ENCODE measurements at places on chromosomes 5 and 9. TPM values are rescaled to one million over a fixed set of nuclear protein-coding genes. Genes with fewer than 3 reads are reported as not detected.

Gene FOXI1
- total RNA-seq, result not detected

Gene SLC34A3
- not detected for total RNA-seq

Gene MYO10
- 15.6 TPM for total RNA-seq

Gene TPPP
- total RNA-seq, result 0.17 TPM

Gene BTNL3
- not detected for total RNA-seq

Gene HEMGN
- not detected for total RNA-seq

Gene GLRA1
- not detected for total RNA-seq

Gene HRH2
- total RNA-seq, result 0.17 TPM

Gene SPATA31A3
- not detected for total RNA-seq

Gene SHOC1
- under 0.01 TPM for total RNA-seq

Gene SLC6A19
- total RNA-seq, result not detected

Gene TLE1
- 35.1 TPM for total RNA-seq

Gene TMEM252
- total RNA-seq, result not detected

Gene DBH
- total RNA-seq, result not detected

Gene PELO
- total RNA-seq, result 19.5 TPM

Gene DND1
- total RNA-seq, result 0.15 TPM

Gene OR1J2
- not detected for total RNA-seq

Gene BAAT
- under 0.01 TPM for total RNA-seq

Gene MAMDC4
- 2.5 TPM for total RNA-seq

Gene KIF24
- total RNA-seq, result 3.7 TPM

Gene MYOT
- total RNA-seq, result not detected

Gene ARHGEF28
- total RNA-seq, result 9.2 TPM

Gene PRR16
- total RNA-seq, result 23.9 TPM

Gene COL5A1
- 74.3 TPM for total RNA-seq

Gene CDH18
- total RNA-seq, result 0.34 TPM

Gene ZNF483
- 0.17 TPM for total RNA-seq

Gene IL33
- 0.15 TPM for total RNA-seq

Gene ZFP2
- total RNA-seq, result 0.67 TPM

Gene NIPSNAP3A
- total RNA-seq, result 20.8 TPM

Gene SHC3
- 3.9 TPM for total RNA-seq

Gene COL23A1
- not detected for total RNA-seq

Gene NFIB
- 14.1 TPM for total RNA-seq

Gene NR5A1
- total RNA-seq, result not detected

Gene DIPK1B
- 1.5 TPM for total RNA-seq

Gene CXCL14
- total RNA-seq, result not detected

Gene TRUB2
- 15.5 TPM for total RNA-seq

Gene GALNT12
- 5.5 TPM for total RNA-seq

Gene MYMK
- total RNA-seq, result not detected

Gene C1QTNF3
- total RNA-seq, result 0.34 TPM

Gene FOXE1
- total RNA-seq, result not detected

Gene ATP10B
- not detected for total RNA-seq

Gene TRPM6
- under 0.01 TPM for total RNA-seq

Gene HMCN2
- total RNA-seq, result not detected

Gene C5orf52
- not detected for total RNA-seq

Gene MORN5
- total RNA-seq, result not detected
